Left renal cortex interstitium (tissue), 4 donors: ENCODE measurements at places on chromosomes 16 and 17.

GRCh38 chr17:60139438-60140285, 10.1 kb upstream of the CA4 start:
- no peak for DNase-seq

- no peak for DNase-seq
These were observed 248.5 kb downstream of the CA10 start for GRCh38 chr17:51909971-51910370.

DNA sequence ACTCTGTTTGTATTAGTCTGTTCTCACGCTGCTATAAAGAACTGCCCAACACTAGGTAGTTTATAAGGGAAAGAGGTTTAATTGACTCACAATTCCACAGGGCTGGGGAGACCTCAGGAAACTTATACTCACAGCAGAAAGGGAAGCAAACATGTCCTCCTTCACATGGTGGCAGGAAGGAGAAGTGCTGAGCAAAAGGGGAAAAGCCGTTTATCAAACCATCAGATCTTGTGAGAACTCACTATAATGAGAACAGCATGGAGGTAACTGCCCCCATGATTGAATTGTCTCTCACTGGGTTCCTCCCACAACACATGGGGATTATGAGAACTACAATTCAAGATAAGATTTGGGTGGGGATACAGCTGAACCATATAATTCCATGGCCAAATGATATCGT, 30.9 kb downstream of the ABCC1 start:
- DNase-seq = no peak

DNA sequence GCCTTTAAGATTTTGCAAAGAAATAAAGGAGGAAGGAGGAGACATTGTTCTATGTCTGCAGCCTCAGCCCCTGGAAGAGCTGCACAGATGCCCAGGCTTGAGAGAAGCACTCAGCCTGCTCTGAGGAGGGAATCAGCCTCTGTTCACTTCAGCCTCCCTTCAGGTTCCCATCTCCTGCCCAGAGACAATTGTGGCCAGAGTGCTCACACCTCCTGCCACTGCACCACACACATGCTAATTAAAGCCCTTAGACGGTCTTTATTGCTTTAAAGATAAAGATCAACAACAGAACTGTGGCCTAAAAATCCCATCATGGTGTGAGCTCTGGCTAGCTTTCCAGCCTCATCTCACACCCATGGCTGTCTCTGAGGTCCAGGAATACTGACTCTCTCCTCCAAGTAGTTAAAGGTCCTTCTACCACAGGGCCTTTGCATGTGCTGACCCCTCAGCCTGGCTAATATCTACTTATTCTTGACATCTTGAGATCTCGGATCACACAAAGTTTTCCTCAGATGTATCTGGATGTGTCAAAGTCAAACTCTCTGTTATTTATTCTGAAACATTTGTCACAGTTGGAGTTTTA, 33.8 kb downstream of the CHD9NB start:
- no peak for DNase-seq

- no peak for DNase-seq
These were observed 301.7 kb upstream of the IRX5 start for GRCh38 chr16:54628796-54629625.

DNA sequence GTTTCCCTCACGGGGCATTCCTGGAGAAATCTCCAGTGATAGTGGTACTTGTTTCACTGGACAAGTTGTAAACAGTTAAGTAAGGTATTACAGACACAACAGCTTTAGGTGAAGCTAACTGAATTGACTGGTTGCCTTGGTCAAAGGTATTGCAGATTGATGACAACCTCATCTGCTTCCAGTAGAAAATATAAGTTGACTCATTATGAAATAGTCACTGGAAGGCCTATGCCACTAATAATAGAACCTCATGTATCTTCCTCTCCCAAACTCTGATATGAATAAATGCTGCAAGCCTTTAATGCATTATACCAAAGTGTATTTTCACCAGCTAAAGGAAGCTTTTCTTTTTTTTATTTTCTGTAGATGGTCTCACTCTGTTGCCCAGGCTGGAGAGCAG, 44.8 kb downstream of the GLG1 start:
- DNase-seq = no peak

DNA sequence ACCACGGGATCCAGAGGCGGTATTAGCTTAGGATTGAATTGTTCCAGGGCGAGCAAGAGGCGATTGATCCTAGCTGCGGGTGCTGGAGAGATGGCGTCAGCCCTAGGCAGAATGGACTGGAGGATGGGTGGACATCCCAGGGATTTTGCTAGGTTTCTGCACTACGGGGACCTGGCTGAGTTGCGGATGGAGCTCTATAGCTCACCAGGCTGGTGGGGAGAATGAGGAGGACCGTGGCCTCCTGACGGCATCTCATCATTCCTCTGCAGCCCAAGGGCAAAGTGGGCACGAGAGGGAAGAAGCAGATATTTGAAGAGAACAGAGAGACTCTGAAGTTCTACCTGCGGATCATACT, 614 bp downstream of the TMEM208 start:
- no peak for DNase-seq

- peak; percentile 1 for DNase-seq
These were observed 889 bp downstream of the MBTD1 start for GRCh38 chr17:51258756-51259563.

GRCh38 chr17:48995974-48996721, 1.0 kb upstream of the IGF2BP1 start:
- DNase-seq = no peak

- no peak for DNase-seq
These were observed 36.8 kb downstream of the CHD9 start for GRCh38 chr16:53091466-53092211.

DNA sequence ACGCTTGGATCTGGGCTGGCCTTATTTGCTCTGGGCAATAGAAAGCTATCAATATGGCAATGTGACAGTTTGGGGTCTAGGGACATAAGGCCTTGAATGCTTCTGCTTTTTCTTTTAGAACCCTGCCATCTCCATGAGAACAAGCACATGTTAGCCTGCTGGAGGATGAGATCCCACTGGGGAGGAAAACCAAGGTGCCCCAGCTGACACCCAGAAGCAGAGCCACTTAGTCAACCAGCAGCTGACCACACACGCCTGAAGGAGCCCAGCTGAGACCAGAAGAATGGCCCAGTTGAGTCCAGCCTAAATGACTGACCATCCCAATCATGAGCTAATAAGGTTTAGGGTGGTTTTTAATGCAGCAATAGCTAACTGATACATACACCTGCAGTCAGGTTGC, 171.2 kb downstream of the AHSP start:
- DNase-seq = no peak

DNA sequence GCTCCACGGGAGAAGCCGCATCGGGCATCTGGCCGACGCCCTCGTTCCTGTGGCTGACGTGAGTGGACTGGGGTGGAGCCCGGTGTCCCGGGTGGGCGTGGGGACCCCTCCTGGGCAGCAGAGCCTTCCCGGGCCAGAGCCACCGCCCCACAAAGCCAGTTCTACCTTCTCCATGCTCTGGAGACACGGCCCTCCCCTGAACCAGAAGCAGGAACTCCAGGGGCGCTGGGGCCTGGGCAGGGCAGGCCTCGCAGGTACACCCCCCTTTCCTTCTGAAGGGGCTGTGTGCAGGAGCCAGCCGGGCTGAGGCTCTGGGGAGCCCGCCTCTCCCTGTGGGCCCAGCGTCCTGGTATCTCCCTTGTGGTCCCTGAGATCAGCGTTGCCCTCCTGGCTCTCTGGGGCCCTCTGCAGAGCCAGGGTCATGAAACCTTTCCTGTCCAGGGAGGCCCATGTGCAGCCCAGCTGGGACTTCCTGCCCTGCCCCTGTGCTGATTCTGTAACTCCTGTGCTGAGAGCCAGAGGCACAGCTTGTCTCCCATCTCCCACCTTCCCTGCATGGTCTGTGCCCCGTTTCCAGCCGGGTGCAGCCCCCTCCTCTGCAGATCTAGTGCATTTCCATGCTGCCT, 6.5 kb downstream of the PIGQ start:
- DNase-seq = no peak

DNA sequence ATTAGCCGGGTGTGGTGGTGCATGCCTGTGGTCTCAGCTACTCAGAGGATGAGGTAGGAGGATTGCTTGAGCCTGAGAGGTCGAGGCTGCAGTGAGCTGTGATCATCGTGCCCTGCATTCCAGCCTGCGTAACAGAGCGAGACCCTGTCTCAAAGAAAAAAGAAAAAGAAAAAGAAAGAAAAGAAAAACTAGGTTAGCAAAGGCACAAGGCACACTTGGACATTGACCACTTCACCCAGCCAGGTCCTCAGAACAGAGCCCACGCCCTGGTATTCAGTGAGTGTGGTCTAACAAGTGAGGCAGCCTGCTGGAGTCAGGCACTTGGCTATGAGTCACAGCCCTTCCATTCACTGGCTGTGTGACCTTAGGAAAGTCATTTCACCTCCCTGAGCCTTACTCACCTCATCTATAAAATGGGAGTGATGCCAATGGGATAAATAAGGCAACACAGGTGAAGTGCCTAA, 10.4 kb downstream of the MILR1 start:
- DNase-seq = no peak

DNA sequence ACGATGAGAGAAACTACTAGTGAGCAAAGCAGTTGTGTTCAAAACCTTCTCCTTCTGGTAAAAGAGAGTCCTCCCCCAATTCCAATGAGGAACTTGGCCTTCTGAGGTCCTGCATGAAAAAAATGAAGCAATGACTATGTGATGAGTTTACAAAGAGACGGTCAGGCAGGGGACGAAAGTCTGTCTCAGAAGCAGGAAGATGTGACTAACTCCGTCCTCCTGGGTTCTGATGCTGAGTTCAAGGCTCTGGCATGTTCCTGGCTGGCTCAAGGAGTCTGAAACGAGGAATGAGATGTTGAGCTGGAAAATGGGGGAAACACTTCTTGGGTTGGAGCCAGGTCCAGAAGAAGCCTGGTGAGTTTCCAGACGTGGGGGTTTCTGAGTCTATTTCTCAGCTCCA, 129.6 kb downstream of the CPPED1 start:
- no peak for DNase-seq

DNA sequence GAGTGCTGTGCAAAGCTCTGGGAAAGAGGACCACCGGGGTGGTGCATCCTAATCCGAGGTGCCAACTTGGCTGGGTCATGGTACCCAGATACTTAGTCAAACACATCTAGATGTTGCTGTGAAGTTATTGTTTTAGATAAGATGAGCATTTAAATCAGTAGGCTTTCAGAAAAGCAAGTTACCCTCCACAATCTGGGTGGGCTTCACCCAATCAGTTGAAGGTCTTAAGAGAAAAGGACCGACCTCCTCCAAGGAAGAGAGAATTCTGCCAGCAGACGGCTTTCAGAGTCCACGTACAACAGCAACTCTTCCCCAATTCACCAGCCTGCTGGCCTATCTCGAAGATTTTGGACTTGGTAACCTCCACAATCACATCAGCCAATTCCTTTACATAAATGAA, 338.1 kb downstream of the C16orf95 start:
- no peak for DNase-seq

DNA sequence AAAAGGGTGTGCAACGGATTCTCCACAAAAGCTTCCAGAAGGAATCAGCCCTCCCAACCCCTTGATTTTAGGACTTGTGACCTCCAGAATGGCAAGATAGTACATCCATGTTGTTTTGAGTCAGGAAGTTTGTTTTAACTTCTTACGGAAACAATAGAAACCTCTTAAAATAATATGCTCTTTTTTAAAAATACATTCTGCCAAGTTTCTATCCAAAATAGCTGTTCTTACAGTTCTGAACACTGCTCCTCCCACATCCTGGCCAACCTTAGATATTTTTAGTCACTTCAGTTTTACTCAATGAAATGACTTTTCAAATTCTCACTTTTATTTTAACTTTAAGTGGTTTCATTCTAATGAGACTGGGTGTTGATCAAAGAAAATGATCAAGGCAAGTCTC, 156.4 kb downstream of the ZNF18 start:
- DNase-seq = no peak

DNA sequence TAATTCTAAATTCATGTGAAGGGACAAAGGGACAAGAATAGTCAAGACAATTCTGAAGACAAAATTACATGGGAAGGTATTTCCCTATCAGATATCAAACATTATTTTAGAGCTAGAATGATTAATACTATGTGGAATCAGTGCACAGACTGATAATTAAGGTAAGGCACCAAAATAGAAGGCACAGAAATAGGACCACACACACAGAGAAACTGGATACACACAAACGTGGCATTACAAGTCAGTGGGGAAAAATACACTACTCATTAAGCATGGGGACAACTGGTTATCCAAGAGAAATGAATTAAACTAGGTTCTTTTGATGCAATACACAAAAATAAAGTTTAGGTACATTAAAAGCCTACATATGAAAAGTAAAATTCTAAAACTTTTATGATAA, 132.8 kb upstream of the NETO2 start:
- DNase-seq = no peak

- DNase-seq = no peak
These were observed 67.6 kb downstream of the CDH13 start for GRCh38 chr16:82694239-82694874.

GRCh38 chr17:35407531-35407930, 24.8 kb downstream of the SLFN12 start:
- DNase-seq = no peak

DNA sequence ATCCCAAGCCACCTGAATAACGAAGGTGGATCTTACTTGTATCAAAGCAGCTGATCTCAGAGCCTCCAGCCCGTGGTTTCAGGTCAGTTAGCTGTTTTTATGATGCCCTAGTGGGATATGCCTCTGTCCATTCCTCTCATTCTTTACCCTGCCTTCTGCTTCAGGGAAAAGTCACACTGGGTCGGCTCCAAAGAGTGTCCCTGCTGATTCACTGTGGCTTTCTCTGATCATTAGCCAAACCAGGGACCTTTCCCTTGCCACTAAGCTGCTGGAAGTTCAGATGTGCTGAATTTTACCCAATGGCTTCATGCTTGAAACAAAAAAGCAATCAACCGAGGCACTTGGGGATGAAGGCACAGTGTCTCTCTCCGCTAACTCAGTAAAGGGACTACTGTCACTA, 170.2 kb upstream of the SALL1 start:
- DNase-seq = no peak

DNA sequence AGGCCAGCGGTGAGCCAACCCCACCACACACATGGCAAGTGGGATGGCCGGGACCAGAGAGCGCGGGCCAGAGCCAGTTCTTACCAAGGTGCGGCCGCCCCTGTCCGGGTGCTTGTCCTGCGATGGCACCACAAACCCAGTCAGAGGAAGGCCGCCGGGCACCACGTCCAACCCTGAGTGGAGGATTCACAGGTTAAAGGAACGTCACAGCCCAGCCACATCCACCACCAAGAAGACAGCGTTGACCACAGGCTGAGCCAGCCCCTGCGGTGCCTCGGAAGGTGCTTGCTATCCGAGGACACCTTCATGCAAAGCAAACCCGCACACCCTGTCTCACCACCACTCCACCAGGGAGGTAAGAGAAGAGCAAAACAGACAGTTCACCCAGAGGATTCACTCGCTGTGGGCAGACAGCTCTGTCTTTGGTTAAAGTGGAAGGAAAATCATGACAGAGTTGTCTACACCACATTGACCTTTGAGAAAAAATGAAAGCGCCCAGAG, 15.8 kb downstream of the SLX4 start:
- no peak for DNase-seq

- DNase-seq = no peak
These were observed 7.3 kb upstream of the METRNL start for GRCh38 chr17:83071966-83072562.
